Stimulated activated CD8-positive, alpha-beta memory T cell treated with anti-CD3 and anti-CD28 coated beads, Interleukin-7, amount 100 ng/mL, for 24 hours (primary cell): ENCODE measurements at places on chromosomes 7 and 10.

- no peak for DNase-seq
Observed at GRCh38 chr10:92241158-92241500, 49.7 kb downstream of the CPEB3 start.

GRCh38 chr10:131949041-131949862 is 32.5 kb downstream of the BNIP3 start:
- no peak for DNase-seq

- no peak for DNase-seq
Observed at GRCh38 chr10:92678206-92678605, 11.5 kb upstream of the HHEX start.

DNA sequence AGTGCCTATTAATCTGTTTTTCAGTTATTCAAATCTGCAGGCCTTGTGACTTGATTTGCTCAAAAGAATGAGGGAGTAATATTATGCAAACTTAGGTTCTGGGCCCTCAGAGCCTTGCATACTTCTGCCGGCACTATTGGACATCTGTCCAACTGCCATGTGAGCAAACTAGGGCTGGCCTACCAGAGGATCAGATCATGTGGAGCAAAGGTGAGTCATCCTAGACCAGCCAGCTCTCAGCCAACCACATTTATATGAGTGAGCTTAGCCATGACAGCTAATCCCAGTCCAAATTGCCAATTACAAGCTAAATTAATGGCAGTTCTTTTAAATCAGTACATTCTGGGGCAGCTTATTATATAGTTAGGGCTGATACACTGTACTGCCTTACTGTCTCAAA is 69.6 kb downstream of the SDHAF3 start:
- DNase-seq = no peak

DNA sequence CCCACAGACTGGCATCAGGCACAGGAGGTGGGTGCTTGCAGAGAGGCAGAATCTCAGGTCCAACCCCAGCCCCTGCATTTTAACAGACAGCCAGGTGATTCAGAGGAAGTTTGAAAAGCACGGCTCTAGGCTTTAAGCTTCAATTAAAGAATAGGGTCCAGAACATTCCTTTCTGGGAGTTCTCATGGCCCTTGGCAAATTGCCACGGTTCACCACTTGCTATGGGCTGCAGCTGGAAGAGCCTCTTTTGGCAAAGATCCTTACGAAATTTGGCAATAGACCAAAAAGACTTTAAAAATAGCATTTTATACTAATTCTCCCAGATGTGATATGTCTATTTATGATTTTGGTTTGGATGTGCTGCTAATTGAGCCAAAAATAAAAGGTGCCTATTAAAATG is 148.1 kb downstream of the ITGA8 start:
- DNase-seq = no peak

GRCh38 chr7:151435103-151435916 is 4.6 kb downstream of the CRYGN start:
- no peak for DNase-seq

DNA sequence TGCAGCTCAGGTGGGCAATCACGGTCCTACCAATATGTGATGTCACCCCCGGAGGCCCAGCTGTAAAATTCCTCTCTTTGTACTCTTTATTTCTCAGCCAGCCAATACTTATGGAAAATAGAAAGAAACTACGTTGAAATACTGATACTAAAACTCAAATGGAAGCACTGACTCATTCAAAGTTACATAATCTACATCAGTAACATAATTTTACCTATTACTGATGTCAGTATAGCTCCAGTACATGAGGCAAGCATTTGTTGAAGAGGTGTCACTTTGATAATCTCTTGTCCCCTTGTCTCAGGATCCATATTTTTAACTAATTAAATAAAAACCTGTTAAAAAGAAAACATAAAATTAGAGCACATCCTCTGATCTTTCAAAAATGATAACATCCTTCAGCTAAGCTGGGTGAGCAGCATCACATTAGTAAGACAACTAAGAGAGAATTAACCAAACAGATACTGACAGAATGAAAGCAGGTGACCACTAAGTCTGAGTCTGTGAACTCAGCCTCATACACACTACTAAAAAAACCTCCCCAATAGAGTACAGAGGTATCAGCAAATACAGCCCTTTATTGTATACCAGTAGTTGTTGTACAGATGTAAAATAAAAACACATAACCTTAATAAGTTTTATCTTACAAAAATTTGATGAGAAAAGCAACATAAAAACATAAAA is 17.6 kb downstream of the SLC25A40 start:
- no peak for DNase-seq

DNA sequence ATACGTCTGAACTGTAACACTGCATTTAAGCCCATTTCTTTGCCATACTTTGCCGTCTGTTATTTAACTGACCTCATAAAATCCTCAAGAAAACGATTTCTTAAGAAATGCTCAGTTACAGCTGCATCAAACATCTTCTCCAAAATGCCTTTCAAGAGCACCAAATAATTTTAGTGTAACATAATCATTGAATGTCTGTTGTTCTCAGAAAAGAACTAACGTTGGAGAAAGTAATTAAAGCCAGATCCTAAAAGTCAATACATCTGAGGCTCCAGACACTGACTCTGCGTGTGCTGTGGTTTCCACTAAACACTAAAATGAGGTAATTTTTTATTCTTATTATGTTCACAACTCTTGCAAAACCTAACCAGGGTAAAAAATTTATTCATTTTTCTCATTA is 63.7 kb upstream of the LRRC17 start:
- DNase-seq = no peak

- DNase-seq = no peak
Observed at GRCh38 chr10:122083478-122084025, 94.6 kb downstream of the TACC2 start.

GRCh38 chr10:98910048-98910447 is 325.6 kb downstream of the HPSE2 start:
- DNase-seq = no peak

DNA sequence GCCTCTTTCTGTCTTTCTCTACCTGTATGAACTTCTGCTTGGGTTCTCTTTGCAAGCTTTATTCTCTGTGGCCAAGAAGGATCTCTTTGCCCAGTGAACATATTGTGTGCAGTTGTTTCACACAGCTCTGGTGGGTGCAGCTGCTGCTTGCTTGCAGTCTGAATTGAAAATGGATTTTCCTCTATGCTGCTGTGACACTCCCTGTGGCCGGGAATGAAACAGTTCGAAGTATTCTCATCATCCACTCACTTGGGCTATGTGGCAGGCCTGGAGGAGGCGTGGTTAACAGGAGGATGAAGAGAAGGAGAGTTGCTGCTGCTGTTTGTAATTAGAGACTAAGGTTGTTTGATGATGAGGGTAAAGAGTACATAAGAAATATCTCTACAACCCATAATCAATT is 28.4 kb upstream of the ITGA8 start:
- no peak for DNase-seq

GRCh38 chr10:21803374-21803773 is 200.2 kb downstream of the DNAJC1 start:
- DNase-seq = no peak

DNA sequence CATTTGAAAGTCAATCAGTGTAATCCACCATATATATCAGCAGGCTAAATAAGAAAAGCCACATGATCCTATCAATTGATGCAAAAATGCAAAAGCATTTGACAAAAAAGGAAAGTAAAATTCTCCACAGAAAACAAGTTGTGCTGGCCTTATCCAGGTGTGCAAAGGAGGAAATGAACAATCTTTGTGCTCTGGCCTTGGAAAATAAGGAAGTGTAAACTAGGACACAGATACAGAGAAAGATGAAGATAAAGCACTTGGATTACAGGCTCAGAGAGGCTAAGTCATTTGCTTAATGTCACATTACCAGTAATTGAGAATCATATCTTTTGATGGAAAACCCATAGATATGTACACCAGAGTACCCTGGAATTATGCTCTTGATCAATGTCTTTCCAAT is 54.5 kb downstream of the CXCL12 start:
- no peak for DNase-seq

DNA sequence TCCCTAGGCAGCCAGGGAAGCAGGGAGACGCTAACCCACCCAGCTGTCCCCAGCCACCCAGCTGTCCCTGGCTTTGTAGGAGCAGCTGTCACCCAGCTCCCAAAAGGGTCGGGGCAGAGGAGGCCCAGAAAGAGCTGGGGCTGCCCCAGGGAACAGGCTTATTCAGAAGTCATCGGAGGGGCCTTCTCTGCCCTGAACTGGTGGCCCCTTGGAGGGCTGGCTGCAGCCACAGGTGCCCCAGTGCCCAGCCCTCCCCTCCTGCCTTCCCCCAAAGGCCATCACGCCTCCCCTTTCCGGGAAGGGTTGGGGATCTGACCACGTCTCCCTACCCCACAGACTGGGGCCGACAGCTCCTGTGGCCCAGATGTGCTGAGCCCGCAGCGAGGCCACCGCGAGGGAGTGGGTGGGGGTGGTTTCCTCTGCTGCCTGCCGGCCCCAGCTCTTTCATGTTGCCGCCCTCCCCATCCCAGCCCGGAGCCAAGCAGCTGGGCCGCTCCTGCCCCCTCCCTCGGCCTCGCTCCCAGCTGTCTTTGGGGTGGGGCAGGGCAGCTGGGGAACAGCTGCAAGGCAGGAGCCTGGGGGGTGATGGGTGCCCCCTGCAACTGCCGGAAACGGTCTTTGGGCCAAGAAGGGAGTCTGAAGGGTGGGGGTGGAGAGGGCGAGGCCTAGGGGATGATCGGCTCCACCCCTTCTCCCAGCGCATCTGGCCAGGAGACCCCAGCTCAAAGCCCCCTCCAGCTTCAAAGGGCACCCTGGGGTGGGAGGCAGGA is 16.8 kb downstream of the TRIM8 start:
- peak; percentile 33 for DNase-seq

GRCh38 chr10:100436255-100436654 is 26.6 kb upstream of the WNT8B start:
- DNase-seq = no peak

DNA sequence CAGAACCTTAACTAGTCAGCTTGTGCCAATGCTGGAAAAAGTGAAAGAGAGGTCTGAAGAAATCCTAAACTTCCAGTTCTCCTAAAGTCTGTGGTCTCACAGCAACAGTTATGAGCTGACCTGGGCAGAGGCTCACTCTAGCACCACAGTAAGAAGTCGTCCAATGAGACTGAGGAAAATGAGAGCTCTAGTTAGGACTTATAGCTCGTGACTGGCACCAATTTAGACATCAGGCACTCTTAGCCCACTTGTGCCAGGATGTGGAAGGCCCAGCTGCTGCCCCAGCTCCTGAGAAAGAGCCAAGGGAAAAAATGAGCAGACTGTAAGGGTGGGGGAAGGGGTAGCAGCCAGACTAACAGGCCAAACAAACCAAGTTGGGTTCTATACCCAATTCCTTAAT is 7.6 kb downstream of the MMS19 start:
- no peak for DNase-seq

DNA sequence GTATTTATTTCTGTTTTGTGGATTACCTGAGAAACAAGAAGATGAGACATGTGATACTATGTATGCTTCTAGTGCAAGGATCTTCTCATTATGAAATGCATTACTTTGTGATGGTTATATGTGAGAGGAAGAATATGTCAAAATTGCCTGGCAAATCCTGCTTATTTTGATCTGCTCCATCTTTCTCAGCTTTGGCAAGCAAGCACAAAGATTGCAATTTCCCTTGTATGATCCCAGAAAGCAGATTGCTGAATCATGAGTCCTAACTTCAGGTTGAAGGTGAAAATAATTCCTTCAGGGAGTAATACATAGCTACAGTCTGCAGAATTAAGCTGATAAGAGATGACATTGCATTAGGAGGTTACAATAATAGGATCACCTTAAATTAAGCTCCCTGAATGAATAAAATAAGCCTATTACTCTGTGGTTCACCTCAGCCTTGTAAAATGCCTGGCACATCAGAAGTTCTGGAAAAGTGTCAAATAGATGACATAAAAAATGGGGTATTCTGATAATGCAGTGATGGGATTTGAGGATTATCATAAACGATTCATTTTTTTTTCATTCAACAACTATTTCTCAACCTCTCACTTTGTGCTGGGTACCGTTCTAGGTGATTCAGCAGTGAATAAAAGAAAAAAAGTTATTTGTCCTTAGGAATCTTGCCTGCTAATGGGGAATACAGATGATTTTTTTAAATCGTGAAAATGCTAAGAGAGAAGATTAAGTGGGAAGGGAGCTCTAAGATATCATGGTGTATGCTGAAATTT is 120.7 kb downstream of the CHN2 start:
- DNase-seq = no peak

GRCh38 chr10:82813856-82814255 is 938.9 kb downstream of the NRG3 start:
- DNase-seq = no peak

DNA sequence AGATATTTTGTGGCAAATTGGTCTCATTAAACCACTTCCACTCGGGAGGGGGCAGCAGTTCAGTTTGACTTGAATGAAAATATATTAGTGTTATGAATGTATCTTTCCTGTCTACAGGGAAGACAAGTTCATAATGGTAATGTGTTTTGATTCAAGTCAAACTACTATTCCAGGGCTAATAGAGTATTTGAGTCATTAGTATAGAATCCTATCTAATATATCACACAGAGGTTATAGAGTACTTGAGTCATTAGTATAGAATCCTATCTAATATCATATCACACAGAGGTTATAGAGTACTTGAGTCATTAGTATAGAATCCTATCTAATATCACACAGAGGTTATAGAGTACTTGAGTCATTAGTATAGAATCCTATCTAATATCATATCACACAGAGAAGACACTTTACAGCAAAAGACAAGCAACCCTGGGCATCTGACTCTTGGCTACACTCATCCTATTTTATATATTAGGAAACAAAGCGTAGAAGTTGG is 199.7 kb upstream of the MAGI2 start:
- DNase-seq = no peak

GRCh38 chr7:405489-406211 is 114.0 kb downstream of the PDGFA start:
- DNase-seq = no peak

GRCh38 chr7:148962440-148962822 is 65.9 kb downstream of the PDIA4 start:
- DNase-seq = no peak

DNA sequence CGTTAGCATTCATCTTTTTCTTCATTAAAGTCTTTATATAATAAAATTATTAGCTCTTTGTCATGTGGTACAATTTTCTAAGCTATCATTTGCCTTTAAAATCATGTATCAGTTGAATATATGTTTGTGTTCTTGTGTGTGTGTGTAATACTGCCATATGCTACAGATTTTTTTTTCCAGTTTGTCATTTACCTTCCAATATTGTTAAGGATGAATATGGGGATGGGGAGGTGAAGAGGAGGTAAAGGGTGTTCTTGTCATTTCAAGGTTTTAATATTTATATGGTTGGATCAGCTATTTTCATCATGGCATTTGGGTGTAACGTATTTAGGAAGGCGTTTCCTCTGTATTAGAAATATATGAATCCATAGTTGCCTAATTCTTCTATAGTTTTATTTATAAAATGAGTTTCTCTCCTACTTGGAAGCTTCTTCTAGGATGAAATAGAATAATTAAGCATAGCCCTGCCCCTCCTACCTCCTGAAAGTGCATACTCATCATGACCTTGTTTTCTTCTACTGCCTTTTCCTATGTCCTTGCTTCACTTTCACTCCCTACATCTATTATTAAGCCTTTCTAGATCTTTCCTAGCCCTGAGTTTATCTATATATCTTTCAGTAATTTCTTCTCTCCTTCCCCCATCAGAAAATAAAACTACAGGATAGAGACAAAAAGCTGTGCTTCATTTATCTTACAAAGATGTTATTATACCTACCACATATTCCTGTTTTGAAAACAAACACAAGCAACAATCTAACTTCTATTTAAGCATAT is 25.1 kb downstream of the RAB18 start:
- DNase-seq = no peak

GRCh38 chr10:34351161-34351560 is 463.9 kb downstream of the PARD3 start:
- DNase-seq = no peak
